AG09309 (cell line): ENCODE measurements at places on chromosomes 2 and 18.

DNA sequence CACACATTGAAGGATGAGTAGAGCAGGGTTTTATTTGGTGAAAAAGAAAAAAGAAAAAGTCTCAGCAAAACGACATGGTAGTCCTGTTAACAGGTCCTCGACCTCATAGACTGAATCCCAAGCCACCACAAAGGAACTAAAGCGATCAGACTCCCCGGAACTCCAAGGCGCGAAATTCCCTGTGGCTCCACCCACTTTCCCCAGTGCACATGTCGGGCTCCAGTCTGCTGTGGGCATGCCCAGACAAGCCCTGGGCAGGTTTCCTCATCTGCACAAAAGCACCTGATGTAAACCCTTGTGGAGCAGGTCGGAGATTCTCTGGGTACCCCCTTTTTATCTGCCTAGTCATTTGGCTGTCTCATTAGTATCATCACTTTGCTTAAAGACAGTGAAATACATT lies 170.7 kb upstream of the FSIP2 start:
- no peak for DNase-seq

- DNase-seq, result no peak
These were observed 111.5 kb downstream of the MAPK4 start for GRCh38 chr18:50671376-50671775.

DNA sequence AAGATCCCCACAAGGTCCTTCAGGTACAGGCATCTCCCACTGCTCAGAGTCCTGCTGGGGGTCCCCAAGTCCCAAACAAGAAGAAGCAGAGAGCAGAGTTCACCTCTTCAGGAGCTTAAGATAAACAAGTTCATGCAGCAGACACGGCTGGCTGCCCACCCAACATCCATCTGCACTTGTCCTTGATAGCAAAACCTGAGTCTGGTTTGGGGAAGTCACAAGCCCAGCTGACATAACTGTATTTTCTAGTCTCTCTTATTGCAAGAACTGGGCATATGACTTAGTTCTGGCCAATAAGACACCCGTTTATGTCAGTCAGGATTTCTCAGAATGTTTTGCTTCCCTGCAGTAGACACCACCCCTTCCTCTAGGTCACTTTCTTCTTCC lies 31.8 kb downstream of the AFF3 start:
- no peak for DNase-seq

- DNase-seq, result no peak
These were observed 92.9 kb downstream of the DTNA start for GRCh38 chr18:34802959-34803358.

GRCh38 chr2:54042341-54042740 lies 71.5 kb upstream of the PSME4 start:
- DNase-seq, result no peak

GRCh38 chr2:62309465-62310091 lies 113.7 kb downstream of the B3GNT2 start:
- no peak for DNase-seq

GRCh38 chr2:204343685-204344084 lies 201.6 kb upstream of the PARD3B start:
- DNase-seq, result no peak

DNA sequence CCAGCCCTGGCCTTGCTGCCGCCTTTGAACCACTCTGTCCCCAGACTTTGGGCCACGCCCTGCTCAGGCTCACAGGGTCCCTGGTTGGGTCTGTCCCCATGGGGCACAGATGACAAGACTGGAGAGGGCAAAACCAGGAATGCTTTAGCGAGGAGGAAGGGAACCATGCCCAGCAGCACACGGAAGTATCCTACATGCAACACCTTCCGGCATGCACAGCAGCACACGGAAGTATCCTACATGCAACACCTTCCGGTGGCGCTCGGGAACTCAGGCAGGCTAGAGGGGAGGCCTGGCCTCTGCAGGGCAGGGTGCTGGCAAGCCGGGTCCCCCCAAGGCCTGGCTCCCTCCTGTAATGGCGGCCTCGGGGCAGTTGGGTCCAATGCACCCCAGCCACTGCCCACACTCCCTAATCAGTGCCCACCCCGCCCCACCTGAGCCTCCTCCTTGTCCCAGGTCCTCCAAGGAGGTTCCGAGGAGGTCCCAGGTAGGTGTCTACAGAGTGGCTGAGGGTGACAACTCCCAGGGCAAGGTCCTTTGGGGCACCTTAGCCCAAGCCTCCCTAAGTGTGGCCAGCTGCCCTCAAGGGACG lies 33.6 kb upstream of the SNED1 start:
- DNase-seq, result no peak

GRCh38 chr18:58254873-58255511 lies 211.0 kb downstream of the NEDD4L start:
- DNase-seq, result peak; percentile 40

DNA sequence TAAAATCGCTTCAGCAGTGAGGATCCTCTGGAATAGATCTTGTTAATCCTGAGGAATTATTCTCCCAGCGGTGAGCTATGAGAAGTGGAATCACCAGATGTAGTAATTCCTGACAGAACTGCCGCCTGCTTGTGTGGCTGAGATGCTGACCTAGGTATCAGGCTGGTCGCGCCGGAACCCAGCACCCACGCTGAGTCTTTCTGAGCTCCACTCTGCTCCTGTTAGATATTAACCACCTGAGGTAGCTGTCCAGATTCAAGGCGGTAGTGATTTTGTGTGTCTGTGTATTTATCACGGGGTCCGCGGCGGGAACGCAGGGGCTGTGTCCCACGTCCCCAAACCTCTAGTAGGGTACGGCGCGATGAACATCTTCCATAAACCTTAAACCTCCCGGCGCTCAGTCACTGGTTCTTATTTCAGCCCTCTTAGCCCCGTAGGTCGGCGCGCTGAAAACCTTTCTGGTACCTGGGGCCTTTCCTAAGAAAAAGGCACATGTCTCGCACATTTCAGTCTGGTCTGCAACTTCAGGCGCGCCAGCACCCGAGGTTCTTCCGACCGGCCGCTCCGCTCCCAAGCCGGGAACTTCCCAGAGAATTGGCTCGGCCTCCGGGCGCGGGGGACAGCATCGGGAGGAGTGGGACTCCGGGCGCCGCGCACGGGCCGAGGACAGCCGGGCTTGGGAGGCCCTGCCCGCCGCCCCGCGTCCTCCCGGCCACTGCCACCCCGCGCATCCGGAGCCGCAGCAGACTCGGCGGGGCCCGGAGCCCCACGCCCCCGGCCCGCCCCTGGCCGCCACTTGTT lies 542 bp upstream of the CNNM3 start:
- peak; percentile 16 for DNase-seq

DNA sequence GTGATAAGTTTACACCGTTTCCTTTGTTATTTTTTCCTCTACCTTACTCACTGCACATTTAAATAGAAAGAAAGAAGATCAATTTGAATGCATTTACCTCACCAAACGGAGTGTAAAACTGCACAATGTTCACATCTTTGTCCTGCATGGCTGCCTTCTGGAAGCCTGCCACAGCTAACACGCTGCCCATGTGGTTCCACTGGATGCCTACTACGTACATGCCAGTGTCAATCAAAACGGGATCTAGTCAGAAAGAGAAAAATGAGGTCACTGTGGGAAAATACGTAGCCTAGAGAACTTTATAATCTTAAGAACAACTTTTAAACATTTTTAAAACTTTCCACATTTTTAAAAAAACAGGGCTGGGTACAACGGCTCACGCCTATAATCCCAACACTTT lies 16.4 kb downstream of the WDR35 start:
- DNase-seq, result no peak

DNA sequence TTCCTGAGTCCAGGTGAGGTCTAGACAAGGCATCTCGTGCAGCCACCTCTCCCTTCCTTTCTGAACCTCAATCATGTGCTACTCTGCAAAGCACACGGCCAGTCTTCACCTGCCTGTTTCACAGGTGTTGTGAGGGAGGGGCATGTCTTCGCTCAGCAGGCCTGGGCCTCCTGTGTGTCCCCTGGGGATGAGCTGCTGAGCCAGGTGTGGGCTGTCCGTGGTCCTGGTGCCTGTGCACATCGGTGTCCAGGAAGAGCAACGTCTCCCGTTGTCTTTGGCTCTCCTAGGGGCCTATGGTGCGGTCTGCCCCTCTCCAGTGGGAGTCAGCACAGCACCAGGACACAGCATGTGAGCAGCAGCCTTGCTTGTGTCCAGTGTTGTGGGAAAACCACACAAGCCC lies 16.7 kb downstream of the ARHGEF4 start:
- DNase-seq, result no peak

- DNase-seq, result no peak
These were observed 93.7 kb downstream of the LOXHD1 start for GRCh38 chr18:46563317-46563716.

- peak; percentile 89 for DNase-seq
These were observed 14.7 kb downstream of the NRP2 start for GRCh38 chr2:205696927-205697441.

- no peak for DNase-seq
These were observed 313.0 kb upstream of the NRXN1 start for GRCh38 chr2:51344886-51345285.

- DNase-seq, result no peak
These were observed 282.7 kb downstream of the MBD2 start for GRCh38 chr18:53941601-53942338.

DNA sequence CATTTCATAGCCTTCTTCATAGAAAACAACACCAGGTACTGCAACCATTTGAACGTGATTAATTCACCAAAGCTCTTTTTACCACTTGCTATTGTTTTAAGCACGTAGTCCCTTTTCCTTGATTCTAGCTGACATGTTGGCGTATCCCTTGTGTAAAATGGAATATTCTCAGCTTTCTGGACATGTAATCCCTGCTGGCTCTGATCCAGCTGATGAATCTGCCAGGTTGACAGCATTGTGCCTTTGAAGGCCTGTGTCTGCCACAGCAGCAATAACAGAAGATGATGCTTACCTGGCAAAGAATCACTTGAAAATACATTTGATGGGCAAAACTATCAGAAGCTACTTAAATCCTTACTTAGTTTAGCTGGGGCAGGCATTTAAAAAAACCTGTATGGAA lies 81.0 kb upstream of the CCDC150 start:
- no peak for DNase-seq
